ENCODE measurements at places on chromosomes 4 and X.

DNA sequence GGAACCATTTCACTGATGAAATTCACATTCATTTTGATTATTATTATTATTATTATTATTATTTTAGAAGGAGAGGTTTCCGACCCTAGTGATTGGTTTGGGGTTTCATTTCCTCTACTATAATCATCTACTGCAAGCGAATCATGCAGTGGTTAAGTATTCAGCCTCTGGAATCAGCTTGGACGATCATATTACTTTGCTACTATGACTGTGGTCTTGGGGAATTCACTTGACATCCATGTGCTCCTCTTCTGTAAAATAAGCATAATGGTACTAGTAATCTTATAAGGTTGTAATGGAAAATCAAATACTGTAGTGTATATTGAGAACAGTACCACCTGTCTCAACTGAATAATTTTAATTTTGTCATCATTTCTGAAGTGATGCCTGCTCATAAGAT, 132.1 kb upstream of the SLC4A4 start:
- no peak for DNase-seq
- peaks cover 2% of the 10 kb centered on the region for H3K4me1 ChIP-seq
- H3K4me3 ChIP-seq, result no peak overlapping the region

DNA sequence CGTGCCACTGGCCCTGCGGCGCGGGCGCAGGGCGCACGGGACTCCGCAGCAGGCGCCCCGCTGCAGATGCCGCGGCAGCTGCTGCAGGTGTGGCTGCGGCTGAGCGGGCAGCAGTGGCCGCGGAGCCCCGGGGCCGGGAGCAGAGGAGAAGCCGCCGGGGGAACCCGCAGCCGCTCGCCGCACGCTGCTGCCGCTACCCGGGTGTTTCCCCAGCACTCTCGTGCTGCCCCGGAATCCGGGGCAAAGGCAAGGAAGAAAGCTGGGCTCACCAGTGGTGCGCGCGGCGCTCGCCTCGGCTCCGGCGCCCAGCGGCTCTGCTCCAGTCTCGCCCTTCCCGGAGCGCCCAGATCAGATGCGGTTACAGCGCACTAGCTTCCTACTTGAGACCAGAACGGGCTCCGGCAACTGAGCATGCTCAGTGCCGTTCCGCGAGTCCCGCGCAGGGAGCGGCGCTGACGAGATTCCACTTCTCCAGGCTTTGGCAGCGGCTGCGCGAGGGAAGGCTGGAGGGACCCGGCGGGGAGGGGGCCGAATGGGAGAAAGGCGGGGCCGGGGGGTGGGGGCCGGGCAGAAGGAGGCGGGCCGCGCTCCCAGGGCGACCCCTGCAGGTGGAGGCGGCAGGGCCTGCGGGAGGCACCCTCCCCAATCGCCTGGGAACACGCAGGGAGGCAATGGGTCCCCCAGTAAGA, at the start of gene APBB2:
TSS of gene APBB2 (minus strand) at position 407 of the 689 bp plus-strand sequence. CDS start 181,288 bp downstream, outside the sequence.
- H3K4me1 ChIP-seq, result peaks cover 5% of the 10 kb centered on the region
- peak within 1 kb of the TSS; percentile 91 for H3K27ac ChIP-seq
- H3K4me3 ChIP-seq, result peak within 1 kb of the TSS; percentile 91
- H3K36me3 ChIP-seq, result peaks cover 2% of the 10 kb centered on the region
- H3K27me3 ChIP-seq, result no peaks in the 10 kb centered on the region
- DNase-seq, result peak; percentile 99

GRCh38 chrX:66731398-66731797, 92.5 kb upstream of the EDA2R start:
- H3K36me3 ChIP-seq, result no peaks in the 10 kb centered on the region
- no peaks in the 10 kb centered on the region for H3K4me1 ChIP-seq
- no peak overlapping the region for H3K4me3 ChIP-seq
- H3K27me3 ChIP-seq, result no peaks in the 10 kb centered on the region
- peak; percentile 49 for DNase-seq

DNA sequence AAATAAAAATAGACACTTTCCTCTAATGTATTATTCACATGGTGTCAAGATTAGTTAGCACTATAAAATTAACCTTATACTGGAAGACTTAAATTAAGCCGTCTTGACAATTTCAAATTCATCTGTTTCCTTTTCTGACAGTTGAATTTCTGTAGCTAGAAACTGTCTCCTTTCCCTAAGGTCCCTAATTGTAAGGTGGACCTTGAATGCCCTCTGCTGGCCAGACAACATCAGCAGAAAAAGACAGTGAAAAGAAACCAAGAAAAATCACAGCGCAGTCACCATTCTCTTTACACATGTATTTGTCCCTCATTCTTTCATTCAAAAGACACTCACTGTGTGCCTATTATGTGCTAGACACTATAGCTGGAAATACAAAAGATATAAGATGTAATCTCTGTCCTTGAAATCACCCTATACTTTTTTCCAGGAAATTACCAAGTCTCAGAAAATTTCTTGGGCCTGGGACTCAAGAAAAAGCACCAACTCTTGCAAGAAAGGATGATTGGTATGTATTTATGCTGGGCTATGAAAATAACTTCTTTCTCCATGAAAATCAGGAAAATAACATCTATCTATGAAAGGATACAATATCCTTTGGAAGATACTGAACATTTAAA, 32.7 kb upstream of the AMBN start:
- H3K27me3 ChIP-seq, result no peaks in the 10 kb centered on the region
- no peak overlapping the region for H3K27ac ChIP-seq
- DNase-seq, result peak; percentile 13
- H3K4me3 ChIP-seq, result no peak overlapping the region
- no peaks in the 10 kb centered on the region for H3K36me3 ChIP-seq
- no peaks in the 10 kb centered on the region for H3K4me1 ChIP-seq

DNA sequence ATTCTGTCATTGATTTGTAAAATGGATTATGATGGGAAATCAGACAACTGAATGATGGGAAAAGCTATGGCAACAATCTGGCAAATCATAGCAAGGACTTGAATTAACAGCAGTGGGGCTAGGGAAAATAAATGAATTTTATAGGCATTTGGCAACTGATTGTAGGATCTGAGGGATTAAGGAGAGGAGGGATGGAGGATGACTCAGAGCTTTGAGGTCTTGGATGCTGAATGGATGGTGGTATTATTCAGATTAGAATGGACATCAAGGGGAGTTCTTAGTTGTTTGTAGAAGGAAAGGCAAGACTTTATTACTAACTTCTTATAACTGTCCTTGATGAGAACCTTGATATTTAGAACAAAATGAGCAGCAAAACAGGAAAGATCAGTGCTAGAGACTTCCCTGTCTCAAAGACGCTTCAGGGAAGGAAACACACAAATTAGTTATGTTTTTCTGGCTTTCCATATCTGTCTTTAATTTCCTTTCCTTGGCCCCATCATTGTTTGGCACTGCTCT, 51.4 kb upstream of the HHIP start:
- H3K36me3 ChIP-seq, result no peaks in the 10 kb centered on the region
- H3K4me3 ChIP-seq, result no peak overlapping the region
- DNase-seq, result no peak
- H3K27me3 ChIP-seq, result no peaks in the 10 kb centered on the region

GRCh38 chr4:20430259-20430941, 178.7 kb downstream of the SLIT2 start:
- no peaks in the 10 kb centered on the region for H3K36me3 ChIP-seq
- no peaks in the 10 kb centered on the region for H3K4me1 ChIP-seq
- H3K27ac ChIP-seq, result no peak overlapping the region
- DNase-seq, result no peak
- no peak overlapping the region for H3K4me3 ChIP-seq

DNA sequence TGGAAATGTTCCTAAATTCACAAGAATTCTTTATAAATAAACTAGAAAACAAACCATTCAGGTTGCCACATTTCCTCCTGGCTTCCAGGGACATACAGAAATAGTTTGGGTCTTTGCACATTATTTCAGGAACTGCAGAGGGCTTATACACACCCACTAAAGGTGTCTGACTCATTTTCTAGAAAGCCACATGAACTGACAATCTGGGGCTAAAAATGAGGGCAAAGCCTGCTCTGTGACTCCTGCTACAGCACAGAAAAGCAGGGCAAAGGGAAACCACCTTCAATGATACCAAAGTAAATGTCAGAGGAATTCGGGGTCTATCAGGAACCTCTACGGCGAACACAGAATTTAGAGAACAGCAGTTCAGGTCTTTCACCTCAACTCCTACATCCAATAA, 112.2 kb upstream of the MAP3K15 start:
- no peak overlapping the region for H3K27ac ChIP-seq
- peaks cover 3% of the 10 kb centered on the region for H3K36me3 ChIP-seq
- no peaks in the 10 kb centered on the region for H3K27me3 ChIP-seq
- peak; percentile 14 for DNase-seq

DNA sequence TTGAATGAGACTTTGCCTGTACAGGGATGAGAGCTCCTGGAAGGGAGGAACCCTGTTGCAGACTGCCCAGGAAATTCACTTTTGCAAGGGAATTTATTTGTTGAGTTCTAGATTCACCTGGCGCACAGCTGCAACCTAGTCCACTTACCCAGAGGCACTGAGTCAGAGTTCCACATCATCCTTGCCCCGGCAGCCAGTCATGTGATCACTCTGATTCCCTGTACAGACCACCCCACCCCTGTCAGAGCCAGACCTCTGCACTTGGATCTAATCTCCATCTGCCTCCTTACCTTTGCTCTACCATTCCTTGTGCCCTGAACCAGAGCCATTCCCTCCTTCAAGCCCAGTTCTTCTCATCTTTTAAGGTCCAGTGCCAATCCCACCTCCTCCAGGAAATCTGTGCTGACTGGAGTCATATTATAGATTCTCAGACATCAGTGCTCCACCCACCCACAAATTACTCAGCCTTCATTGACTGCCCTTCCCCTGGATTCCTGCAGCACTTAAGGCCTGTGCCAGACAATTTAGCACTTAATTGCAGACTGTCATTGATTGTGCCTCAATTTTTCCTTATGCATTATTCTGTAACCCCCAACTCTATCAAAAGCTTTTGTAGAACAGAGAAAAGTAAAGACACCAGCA, 84.1 kb upstream of the MAGEA4 start:
- DNase-seq, result no peak
- H3K4me3 ChIP-seq, result no peak overlapping the region
- H3K36me3 ChIP-seq, result no peaks in the 10 kb centered on the region
- H3K27ac ChIP-seq, result no peak overlapping the region
- H3K4me1 ChIP-seq, result peaks cover 3% of the 10 kb centered on the region

GRCh38 chr4:110091434-110092140, 106.8 kb downstream of the ELOVL6 start:
- no peak for DNase-seq
- no peak overlapping the region for H3K4me3 ChIP-seq
- H3K4me1 ChIP-seq, result no peaks in the 10 kb centered on the region
- no peaks in the 10 kb centered on the region for H3K27me3 ChIP-seq

- H3K27ac ChIP-seq, result no peak overlapping the region
- no peaks in the 10 kb centered on the region for H3K27me3 ChIP-seq
- no peaks in the 10 kb centered on the region for H3K4me1 ChIP-seq
- no peaks in the 10 kb centered on the region for H3K36me3 ChIP-seq
Measured at GRCh38 chr4:142366769-142367181, 479.3 kb downstream of the INPP4B start.

DNA sequence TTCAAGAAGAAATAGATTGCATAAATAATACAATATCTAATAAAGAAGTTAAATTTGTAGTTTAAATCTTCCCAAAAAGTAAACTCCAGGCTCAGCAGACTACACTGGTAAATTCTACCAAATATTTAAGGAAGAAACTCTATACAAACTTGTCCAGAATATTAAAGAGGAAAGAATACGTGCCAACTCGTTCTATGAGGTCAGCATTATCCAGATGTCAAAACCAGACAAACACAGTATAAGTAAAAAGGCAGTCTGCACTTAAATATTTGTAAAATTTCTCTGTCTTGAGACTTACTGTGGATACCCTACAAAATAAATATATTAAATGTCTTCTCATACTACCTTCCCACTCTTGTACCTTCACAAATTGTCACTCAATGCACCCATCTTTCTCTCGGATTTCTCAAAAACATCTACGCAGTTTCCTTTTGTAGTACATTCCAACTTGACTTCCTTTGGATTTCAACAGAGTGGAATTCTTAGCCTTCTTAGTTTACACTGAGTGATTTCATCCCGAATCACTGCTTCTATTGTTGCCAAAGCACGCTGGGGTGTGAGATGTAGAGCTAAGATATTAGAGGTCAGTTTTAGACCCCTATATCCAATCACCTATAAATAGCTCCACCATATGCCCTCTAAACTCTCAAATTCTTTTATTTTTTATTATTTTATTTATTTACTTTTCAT, 71.6 kb upstream of the MAB21L2 start:
- H3K27me3 ChIP-seq, result no peaks in the 10 kb centered on the region
- no peak overlapping the region for H3K4me3 ChIP-seq
- no peak overlapping the region for H3K27ac ChIP-seq
- no peak for DNase-seq
- no peaks in the 10 kb centered on the region for H3K4me1 ChIP-seq

- H3K4me3 ChIP-seq, result no peak overlapping the region
- H3K36me3 ChIP-seq, result no peaks in the 10 kb centered on the region
- no peak overlapping the region for H3K27ac ChIP-seq
- DNase-seq, result no peak
- no peaks in the 10 kb centered on the region for H3K27me3 ChIP-seq
Measured at GRCh38 chr4:156557920-156558319, 413.7 kb downstream of the PDGFC start.

DNA sequence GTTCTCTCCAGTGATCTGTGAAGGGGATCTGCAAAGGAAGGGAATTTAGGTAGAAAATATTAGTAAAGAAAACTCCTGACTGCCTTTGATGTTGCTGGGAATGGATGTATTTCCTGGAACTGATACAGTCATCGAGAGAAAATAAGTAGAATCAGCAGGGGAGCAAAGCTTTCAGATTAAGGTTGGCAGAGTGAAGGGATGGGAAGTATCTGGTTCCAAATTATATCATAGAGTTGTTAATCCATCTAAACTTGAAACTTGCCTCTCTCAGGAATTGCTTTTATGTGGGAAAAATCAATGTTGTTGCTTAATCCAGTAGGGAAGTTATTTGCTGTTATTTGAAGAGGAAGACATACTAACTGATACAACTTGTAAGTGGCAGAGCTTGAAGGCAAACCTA, 19.3 kb downstream of the EPHA5 start:
- H3K4me1 ChIP-seq, result no peaks in the 10 kb centered on the region
- no peak overlapping the region for H3K4me3 ChIP-seq
- H3K27me3 ChIP-seq, result no peaks in the 10 kb centered on the region
- H3K27ac ChIP-seq, result no peak overlapping the region
- DNase-seq, result no peak

DNA sequence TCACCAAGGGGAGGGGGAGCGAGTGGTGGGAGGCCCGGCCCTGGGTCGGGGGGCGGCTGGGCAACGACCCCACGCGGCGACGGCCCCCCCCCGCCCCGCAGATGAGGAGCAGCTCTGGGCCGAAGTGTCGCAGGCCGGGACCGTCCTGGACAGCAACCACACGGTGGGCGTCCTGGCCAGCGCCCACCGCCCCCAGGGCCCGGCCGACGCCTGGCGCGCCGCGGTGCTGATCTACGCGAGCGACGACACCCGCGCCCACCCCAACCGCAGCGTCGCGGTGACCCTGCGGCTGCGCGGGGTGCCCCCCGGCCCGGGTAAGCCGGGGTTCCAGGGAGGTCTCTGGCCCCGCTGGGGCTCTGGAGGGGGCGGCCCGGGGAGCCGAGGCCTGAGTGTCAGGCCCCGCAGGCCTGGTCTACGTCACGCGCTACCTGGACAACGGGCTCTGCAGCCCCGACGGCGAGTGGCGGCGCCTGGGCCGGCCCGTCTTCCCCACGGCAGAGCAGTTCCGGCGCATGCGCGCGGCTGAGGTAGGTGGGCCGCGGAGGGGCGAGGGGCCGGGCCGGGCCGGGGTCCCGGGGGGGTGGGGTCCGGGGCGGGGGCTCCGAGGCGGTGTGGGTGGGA, 8.7 kb upstream of the FGFRL1 start:
- H3K27me3 ChIP-seq, result peaks cover 62% of the 10 kb centered on the region
- H3K27ac ChIP-seq, result no peak overlapping the region
- DNase-seq, result no peak

Data from trophoblast cell (in vitro differentiated cells and primary cell).